Activated CD4-positive, alpha-beta T cell treated with anti-CD3 and anti-CD28 coated beads for 36 hours (primary cell): ENCODE measurements at places on chromosomes 5 and 9.

DNA sequence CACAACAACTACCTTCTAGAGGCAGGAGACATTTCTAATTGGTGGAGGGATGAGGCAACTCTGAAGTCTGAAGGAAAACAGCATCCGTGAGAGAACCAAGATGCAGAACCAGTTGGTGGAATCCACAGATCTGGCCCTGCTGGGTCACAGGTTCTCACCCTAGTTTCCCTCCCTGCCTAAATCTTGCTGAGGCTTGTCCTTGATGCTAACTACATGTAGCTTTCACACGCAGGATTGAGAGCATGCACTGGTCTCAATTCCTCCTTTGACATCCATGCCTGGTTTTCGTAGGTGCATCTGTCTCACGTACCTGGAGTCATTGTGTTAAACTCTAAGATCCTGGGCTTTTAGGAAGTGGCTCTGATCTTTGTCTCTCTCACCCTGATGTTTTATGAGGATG, 9.7 kb upstream of the F2RL1 start:
- no peak for DNase-seq

DNA sequence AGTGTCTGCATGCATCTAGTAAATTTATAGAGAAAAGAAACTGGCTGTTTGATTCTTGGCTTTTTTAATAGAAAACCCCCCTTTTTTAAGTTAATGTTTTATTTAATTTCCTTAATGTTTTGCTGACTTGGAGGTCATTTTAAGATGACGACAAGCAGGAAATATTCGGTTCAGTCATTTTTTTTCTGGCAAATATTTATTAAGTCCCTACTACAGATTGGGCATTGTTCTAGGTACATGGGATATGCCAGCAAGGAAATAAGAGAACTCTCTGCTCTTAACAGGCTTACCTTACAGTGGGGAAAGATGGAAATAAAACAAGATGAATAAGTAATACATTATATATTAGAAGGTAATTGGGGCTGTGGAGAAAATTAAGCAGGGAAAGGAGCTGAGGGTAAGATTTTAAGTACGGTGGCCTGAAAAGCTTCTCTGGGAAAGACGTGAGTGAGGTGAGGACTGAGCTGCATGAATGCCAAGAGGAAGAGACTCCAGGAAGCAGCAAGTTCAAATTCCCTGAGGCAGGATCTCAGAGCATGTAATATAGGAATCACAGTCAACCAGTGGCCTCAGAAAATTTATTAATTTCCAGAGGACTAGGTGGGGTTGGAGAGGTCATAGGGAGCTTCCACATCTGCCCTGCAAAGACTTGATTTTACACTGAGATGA, 316.0 kb upstream of the DAP start:
- no peak for DNase-seq

GRCh38 chr5:116454417-116454927, 120.2 kb downstream of the SEMA6A start:
- peak; percentile 13 for DNase-seq

GRCh38 chr9:101485924-101486692, 47.5 kb upstream of the RNF20 start:
- DNase-seq = peak; percentile 6

- DNase-seq = no peak
These were observed 95.0 kb upstream of the PCSK1 start for GRCh38 chr5:96527768-96528661.

DNA sequence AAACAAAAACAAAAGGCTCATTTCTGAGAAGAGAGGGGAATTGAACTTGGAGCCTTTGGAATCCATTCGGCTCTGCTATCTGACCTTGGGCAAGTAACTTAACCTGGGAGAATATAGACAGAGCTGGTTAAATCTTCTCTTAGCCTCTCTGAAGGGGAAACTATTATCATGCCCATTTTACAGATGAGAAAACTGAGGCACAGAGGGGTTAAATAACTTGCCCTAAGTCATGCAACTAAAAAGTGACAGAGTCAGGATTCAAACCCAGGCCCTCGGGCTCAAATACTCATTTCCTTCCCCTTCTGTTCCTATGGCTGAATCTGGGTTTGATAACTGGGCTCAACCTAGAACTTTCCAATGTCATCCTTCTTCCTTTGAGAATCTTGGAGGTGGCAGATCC, 291.3 kb upstream of the MSX2 start:
- DNase-seq = no peak

DNA sequence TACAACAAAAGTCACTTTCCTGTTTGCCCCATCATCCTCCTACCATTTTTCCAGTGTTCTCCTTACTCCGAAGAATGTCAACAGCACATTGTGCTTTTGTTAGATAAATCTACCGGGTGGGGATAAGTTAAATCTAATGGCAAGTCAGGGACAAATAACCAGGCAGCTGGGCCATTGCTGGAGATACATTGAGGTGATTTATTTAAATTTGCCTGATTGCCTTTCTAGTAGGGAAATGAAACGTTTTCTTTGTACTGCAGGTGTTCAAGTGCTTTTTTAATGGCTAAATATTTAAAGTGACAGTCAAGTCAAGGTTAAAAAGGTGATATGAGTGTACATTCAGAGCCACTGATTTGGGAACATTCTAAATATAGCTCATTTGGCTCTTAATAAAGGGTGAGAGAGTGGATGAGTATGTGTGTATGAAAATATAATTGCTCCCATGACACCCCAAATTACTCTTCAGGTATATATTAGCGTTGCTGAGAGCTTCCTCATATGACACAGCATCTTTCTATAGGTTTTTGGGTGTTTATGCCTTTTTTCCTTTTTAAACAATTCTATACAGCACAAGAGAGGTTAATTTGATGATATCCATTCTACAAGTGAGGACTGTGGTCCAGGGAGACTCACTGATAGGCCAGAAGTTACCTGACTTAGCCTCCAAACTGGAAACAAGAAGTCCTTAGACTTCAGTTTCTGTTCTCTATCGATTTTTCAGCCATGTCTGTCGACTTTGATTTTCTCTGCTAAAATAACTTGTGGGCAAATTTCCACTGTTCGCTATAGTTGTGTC, 51.9 kb downstream of the DMRT2 start:
- no peak for DNase-seq

GRCh38 chr9:129881547-129882324, 46.5 kb downstream of the USP20 start:
- no peak for DNase-seq

GRCh38 chr9:91783411-91783810, 166.6 kb downstream of the ROR2 start:
- DNase-seq = no peak

GRCh38 chr9:126982215-126983002, 67.8 kb downstream of the RALGPS1 start:
- no peak for DNase-seq

DNA sequence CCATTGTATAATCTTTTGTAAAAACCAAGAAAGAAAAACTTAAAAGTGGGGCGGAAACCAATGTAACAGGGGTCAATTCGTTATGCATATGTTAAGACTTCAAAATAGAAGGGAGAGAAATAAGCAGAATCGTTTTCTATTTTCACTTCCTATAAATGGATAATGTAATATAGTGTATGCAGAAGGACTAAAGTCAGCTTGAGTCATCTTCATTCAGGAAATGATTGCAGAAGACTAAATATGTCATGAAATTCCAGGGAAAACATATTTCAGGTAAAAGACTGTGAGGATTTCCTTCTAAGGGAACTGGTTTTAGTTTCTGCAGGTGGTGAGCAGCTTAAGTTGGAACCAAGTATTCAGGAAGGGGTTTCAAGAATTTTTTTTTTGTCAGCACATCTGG, 753.3 kb downstream of the IRX1 start:
- DNase-seq = no peak

- peak; percentile 83 for DNase-seq
These were observed 709 bp downstream of the IQGAP2 start for GRCh38 chr5:76403766-76404222.

- no peak for DNase-seq
These were observed 172.2 kb downstream of the CDC42SE2 start for GRCh38 chr5:131436081-131436480.

DNA sequence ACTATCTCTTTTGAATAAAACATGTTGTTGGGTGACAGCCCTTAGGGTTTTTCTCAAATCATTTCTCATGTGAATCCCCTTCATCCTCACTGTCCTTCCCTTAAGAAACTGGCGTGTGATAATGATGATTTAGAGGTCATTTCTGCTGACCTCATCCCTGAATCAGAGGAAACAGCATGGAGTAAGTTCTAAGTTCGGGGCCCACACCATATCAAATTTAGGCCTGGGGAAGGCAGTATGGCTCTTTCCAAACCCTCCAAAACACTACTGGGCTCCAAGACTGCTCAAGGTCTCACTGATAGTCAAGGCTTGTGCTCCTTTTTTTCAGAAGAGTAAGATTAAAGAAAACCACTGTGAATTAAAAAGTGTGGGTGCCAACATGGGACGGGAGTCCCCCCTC, 872 bp upstream of the SMIM3 start:
- no peak for DNase-seq

- no peak for DNase-seq
These were observed 75.6 kb upstream of the NEURL1B start for GRCh38 chr5:172565455-172565854.

DNA sequence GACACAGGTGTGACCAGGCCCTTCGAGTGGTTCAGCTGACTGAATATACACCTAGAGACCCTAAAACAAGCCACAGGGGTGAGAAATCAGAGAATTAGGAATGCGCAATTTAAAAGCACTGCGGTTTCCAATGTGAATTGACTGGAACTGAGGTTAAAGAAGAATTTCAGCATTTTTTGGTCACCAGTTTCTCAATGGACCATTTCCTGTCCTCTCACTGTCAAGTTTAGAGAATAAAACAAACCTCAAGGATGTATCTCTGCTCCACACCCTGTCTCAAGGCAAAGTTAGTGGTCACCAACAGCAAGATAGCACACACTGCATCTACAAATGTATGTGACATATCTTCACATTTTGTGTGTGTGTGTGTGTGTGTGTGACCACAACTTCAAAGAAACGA, 143.8 kb upstream of the MAP3K1 start:
- DNase-seq = no peak

DNA sequence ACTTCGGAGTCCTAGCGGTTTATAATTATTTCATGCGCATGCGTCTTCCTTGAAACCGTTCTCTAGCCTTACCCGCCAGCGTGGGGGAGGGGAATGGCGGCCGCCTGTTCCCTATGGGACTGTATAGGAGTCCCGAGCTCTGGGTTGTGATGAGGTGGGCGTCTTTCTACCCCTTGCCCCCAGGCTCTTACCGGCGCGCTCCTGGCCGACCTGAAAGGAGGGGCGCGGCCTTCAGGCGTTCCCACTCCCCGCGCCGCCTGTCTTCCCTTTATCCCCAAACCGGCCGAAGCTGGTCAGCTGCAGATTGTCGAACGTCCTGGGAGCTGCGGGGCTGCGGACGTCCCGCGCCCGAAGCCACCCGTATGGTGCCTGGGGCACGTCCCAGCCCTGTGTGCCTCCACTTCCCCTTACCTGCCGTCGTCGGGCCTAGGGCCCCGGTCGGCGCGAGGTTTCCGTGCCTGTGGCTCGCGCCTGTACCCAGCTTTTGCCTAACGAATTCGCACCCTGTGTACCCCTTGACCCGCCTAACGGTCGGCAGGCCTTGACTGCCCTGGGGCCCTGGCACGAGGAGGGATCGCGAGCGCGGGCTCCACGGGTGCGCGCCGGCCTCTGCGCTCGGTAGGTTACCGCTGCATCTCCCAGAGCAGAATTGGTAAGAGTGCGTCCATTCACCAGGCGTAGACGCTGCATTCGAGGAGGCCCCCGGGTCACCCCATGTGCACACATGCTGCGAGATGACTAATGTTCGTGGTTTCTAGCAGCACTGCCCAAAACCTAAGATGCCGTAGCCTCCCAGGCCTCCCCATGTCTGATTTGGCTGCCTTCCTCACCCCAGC, 653 bp upstream of the HNRNPH1 start:
- peak; percentile 79 for DNase-seq

DNA sequence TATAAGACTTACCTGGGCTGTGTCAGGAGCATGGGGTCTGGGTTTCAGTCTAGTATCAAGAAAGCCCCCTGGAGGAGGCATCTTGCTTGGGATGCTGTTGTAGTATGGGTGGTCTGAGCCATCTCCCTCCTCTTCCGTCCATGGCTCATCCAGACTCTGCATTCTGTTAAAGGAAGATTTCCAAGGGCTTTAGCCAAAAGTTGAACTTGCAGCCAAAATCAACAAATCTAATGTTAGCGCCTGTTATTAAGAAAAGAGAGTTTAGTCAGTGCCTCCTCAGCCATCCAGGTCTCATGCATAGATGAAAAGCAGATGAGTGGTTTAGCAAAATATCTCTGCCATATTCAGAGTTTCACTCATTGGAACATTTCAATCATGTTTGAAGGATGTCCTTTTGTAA, 55.6 kb downstream of the S1PR3 start:
- DNase-seq = no peak

- DNase-seq = peak; percentile 37
These were observed 39.6 kb upstream of the FRRS1L start for GRCh38 chr9:109206670-109207069.

DNA sequence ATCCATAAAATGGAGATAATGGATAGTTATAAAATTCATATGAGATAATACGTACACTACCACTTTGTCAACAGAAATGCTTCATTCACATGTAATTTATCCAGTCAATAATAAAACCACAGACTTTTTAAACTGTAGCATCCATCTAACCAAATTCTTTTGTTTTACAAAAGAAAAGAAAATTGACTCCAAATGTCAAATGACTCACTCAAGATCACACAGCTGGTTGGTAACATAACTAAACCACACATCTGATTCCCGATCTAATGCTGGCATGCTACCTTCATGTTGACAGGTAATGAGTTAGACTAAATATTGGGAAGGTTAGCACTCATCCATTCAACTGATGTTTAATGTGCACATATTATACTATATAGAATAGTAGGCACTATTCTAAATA, 4.9 kb downstream of the FRMD3 start:
- DNase-seq = no peak

GRCh38 chr9:113356686-113357292, 7.4 kb downstream of the BSPRY start:
- no peak for DNase-seq

DNA sequence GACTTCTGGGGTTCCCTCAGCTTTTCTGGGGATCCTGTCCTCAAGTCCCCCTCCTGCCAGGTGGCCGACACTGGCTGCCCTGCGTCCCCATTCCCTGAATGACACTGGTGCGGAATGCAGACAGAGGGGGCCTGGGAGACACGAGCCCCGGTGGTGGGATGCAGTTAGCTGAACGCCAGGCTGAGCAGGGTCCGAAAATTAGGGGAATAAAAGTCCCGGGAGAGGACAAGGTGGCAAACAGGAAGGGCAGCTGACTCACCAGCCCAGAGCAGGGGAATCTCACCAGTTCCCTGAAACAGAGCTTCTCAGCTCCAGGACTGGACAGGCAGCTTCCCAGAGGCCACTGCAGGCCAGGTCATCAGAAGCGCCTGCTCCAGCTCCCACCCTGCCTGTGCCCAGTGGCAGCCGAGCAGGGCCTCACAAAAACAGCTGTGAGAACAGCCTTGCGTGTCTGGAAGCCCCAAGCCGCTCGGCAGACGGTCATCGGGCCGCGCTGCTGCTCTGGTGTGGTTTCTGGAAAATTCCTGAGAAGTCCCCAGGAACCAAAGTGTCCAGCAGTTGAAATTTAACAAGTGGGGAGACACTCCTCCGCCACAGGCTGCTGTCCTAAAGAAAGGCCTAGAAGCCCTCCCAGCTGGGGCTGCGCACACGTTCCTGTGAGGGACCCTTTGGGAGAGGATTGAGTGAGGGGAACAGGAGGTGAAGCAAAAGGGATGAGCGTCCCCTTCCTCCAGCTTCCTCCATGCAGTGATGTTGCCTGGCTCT, 47.6 kb upstream of the EXOC3 start:
- no peak for DNase-seq
